ENCODE measurements at places on chromosomes 1 and 21.

DNA sequence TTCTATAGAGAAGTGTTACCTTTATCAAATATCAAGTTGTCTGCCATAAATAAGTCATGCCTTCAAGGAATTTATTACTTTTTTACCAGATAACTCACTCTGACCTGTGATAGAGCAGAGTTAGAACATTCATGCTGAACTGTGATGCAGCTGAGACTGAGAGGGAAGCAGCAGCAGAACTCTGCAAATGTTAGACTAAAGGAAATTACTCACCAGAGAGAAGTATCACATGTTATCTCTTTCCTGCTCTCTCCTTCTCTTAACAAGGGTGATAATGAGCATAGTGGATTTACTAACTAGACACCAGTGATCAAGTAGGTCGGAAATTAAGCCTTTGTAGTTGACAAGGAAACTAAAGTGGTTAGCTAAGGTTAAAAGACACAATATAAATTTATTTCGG, 181.6 kb downstream of the RASAL2 start:
- DNase-seq, result no peak

DNA sequence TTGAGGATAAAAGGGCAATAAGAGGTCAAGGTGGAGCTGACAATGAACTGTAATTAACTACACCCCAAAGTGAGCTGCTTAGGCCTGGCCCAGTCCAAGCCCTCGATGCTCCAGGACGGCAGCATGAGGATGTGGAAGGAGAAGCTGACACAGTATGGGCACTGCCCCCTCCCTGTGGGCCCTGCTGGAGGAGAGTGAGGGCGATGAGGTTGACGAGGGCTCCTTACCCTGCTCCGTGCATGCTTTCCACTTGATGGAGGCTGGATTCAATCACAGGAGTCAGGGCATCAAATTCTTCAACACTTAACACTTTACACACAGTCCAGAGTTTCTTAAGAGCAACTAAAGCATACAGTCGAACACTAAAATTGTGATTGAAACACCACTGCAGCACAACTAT, 32.4 kb downstream of the COA6 start:
- no peak for DNase-seq

GRCh38 chr1:32801096-32801715, 16.0 kb downstream of the YARS1 start:
- no peak for DNase-seq

DNA sequence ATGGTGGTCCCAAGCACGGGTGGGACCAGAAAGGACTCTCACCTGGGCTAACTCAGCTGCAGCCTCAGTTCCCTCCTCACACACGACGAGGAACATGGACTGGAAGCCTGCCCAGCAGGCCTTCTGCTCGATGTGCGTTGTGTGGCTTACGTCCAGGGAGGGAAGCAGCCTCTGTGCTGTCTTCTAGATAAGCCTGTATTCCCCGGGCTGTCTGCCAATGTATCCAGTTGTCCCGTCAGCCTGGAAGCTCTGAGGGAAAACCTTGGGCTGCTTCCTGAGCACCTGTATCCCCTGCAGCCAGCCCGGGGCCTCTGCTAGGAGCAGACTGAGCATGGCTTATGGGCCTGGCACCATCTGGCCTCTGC, 10.5 kb downstream of the PCSK9 start:
- DNase-seq, result no peak

GRCh38 chr21:25501996-25502665, 105.2 kb downstream of the MRPL39 start:
- no peak for DNase-seq

GRCh38 chr1:215932558-215932957, 365.5 kb downstream of the KCTD3 start:
- no peak for DNase-seq

DNA sequence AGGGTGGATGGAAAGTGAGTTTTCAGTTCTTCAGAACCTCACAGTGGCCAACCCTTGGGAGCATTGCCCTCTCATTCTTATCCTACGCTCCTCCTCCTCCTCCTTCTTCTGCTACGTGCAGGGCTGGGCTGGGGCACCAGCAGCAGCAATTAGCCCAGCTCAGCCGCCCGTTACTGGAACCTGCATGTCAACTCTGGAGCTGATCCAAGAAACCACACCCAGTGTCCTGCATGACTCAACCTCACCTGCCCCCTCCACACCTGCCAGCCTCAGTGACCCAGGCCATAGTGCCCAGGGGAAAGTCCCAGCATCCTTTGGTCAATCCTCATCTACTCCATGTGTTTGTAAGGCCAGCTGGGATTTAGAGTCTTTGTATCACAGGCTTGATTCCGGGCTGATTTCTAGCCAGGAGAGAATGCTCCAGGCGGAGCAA, 12.6 kb downstream of the ELF3 start:
- DNase-seq, result no peak

- peak; percentile 37 for DNase-seq
Measured at GRCh38 chr1:2237773-2238172, 9.7 kb downstream of the SKI start.

DNA sequence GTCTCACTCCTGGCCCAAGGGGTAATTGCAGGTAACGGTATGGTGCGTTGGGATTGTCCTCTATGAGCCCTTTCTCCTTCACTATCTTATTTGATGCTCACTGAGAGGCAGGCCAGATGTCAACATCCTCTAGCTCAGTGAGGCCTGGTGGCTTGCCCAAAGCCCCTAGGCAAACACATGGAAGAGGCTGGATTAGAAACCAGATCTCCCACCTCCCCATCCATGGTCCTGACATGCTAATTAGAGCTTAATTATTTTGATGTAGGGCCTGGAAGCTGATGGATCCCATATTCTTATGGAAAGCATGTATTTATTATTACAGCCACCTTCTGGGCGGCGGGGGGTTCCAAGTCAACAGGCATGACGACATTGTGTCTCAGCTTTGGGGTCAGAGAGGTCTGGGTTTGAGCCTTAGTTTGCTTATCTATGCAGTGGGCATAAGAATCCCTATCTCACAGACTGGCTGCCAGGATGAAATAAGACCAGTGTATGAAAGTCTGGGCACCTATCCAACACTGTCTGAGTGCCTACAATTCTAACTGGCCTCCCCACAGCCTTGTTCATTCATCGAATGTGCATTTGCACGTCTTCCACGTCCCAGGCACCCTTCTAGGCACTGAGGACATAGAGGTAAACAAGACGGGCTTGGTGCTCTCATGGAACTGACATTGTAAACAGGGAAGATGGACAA, 6.2 kb downstream of the SMPDL3B start:
- peak; percentile 13 for DNase-seq

GRCh38 chr1:192459467-192459866, 116.1 kb upstream of the RGS1 start:
- no peak for DNase-seq

DNA sequence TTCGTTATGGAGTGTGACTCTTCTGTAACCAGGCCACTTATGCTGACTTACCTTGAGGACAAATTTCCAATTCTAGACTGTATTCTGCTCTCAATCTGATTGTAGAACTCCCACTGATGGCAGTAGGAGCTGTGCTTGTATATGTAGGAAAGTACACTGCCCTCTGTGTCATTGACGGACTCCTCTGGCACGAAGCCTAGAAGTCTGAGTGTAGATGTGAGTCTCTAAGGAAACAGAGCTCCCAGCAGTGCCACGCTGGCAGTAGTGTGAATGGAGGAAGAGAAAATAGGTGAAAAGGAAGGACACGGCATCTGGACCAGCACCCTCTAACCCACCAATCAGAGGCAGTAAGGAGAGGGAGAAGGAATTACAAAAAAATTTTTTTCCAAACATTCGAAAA, 130.4 kb upstream of the ADGRL2 start:
- DNase-seq, result no peak

- DNase-seq, result no peak
Measured at GRCh38 chr1:33400153-33400911, 30.6 kb downstream of the PHC2 start.

DNA sequence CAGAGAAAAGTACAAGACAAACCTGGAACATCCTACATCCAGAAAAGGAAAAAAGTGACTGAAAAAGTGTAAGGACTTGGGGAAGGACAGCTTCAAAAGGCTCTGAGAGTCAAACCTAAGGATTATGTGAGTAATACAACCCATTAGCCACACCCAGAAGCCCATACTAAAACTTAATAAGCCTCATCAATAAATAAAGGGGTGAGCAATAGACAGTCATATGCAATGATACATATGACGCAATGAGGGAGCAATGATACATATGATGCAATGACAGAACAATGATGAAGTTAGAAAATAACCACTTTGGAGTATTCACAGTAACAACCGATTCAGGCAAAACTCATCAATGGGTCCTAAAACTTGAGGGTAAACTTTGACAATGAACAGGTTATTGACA, 50.1 kb downstream of the BRWD1 start:
- peak; percentile 34 for DNase-seq

DNA sequence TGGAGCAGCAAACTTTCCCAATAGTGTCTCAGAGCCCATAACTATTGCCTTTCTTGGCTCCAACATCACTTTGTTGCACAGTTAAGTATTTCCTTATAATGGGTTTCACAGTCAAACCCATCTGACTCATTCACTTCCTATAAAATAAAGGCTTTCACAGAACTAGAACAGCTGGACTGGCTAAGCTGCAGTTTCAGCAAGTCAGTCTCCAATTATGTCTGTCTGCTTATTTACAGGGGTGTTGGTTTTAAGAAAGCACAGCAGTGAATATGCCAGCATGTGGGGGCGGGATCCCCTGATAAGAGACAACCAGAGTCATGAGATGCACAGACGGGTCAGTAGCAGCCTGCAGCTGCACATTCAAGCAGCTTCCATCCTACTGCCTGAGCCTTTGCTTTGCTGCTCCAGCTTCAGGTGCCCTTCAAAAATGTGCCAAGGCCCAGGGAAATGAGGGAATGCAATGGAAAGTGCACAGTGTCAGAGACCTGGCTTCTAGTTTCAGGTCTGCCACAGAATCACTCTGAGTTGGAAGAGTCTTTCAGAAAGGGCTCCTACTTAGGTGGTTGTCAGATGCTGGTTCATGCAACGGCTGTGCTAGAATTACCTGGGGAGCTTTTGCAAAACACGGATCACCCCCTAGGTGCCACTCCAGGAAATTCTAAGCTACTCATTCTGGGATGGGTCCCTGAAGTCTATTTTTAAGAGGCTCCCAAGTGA, 24.8 kb downstream of the RNF19B start:
- peak; percentile 84 for DNase-seq

DNA sequence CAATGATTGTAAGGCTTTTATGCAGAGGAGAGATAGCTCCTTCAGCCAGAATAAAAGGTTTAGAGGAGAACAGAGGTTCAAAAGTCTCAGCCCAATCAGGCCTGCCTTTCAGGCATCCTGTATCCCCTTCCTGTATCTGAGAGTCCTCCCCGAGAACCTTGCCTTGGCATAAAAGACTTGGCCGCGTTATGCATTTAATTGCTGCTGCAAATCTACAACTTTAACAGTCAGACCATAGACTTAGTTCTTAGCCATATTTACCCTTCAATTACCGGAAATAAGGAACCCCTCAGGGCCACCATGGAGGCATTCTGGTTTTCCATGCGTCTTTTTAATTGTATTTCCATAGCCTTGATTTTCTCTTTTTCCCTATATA, 18.3 kb upstream of the HYI start:
- no peak for DNase-seq

DNA sequence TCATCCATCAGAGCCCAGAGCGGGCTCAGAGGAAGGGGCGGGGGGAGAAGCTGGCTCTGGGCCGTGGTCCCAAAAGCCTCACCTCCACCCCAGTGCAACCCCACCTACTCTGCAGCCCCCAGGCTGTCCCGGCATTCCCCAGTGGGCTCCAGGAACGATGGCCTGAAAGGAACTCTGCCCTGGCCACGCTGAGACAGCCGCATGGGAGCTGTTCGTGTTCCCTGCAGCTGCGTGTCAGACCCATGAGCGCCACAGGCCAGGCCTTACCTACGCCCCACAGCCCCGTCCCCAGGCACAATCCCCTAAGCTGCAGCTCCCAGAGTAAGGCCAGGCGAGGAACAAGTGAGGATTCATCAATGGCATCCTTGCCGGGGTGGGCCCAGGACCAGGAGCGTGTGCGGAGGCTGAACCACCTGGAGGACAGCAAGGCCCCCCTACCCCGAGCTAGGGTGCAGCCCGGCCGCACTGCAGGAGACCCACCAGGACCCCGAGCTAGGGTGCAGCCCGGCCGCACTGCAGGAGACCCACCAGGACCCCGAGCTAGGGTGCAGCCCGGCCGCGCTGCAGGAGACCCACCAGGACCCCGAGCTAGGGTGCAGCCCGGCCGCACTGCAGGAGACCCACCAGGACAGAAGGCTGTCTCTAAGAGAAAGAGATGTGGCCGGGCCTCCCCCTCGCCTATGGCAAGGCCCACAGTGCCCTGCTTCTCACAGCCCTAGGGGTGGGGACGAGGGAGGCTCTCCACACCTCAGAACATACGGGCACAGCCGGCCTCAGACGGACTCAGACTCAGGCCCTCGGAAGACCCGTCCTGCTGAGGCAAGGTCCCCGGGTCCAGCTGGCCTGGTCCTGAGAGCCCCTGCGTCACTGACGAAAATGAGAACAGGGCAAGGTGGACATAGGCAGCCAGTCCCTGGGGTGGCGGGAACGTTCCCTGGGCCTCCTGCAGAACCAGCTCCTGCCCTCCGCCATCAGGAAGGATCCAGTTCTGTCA, 26.5 kb upstream of the ARHGEF16 start:
- no peak for DNase-seq

DNA sequence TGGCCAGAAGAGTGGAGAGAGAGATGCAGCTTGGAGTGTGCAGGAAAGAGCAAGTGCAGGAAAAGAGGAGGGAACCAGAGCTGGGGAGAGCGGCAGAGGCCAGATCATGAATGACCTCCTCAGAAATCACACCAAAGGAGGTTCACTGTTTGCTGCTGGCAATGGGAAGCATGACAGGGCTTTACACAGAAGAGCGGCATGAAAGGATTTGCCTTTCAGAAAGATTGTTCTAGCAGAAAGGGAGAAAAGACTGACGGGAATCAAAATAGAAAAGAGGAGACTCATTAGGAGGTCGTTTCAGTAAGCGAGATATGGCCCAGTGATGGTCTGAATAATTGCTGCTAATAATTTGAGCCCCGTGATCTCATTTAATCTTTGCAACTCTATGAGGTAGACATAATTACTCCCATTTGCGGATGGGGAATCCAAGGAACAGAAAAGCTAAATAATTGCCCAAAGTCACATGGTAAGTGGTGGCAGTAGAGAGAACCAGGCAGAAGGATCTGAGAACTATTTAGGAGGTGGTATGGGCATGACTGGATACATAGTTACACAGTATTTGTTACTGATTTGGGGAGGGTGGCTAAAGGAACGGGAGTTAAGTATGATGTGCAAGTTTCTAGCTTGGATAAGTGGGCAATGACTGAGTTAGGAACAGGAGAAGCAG, 12.5 kb upstream of the HNRNPR start:
- no peak for DNase-seq

DNA sequence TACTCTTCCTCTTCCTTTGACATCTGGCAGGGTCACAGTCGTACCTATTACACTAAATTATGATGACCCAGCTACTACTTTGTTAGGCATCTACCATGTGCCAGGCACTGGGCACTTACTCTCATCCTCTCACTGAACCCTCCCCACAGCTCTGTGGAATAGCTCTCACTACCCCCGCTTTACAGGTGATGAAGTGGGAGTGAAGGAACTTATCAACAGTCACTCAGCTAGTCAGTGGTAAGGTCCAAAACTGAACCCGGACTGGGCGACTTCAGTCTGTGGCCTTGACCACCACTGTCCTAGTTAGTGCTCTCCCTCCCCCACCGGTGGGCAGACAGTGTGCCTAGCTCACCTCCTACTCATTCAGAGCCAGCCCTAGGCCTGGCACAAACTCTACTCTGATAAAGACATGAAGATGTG, 12.3 kb downstream of the ADGRB2 start:
- no peak for DNase-seq

All from erythroblast (primary cell).